ENCODE measurements at places on chromosomes 1 and 21. TPM values are rescaled to one million over a fixed set of nuclear protein-coding genes. Genes with fewer than 3 reads are reported as not detected.

RHBDL2 gene
- total RNA-seq: 2.3 TPM

NBPF11 gene
- 5.1 TPM for total RNA-seq

CHI3L2 gene
- total RNA-seq: 0.32 TPM

MFSD2A gene
- 4.3 TPM for total RNA-seq

LRRC38 gene
- total RNA-seq: not detected

TNN gene
- not detected for total RNA-seq

FCRL2 gene
- total RNA-seq: not detected

MATN1 gene
- not detected for total RNA-seq

FCER1G gene
- not detected for total RNA-seq

CLCA4 gene
- not detected for total RNA-seq

CHI3L1 gene
- not detected for total RNA-seq

DEPDC1 gene
- total RNA-seq: 14.9 TPM

TCHH gene
- 0.19 TPM for total RNA-seq

MROH9 gene
- not detected for total RNA-seq

SLC9C2 gene
- not detected for total RNA-seq

KCNJ6 gene
- 3.6 TPM for total RNA-seq

ATAD3B gene
- 2.5 TPM for total RNA-seq

BMP8B gene
- 5.2 TPM for total RNA-seq

KLF17 gene
- total RNA-seq: 0.27 TPM

LRRC71 gene
- 0.24 TPM for total RNA-seq

FNDC5 gene
- total RNA-seq: 0.23 TPM

A3GALT2 gene
- not detected for total RNA-seq

DENND2C gene
- total RNA-seq: 0.52 TPM

LCE3D gene
- total RNA-seq: 1.8 TPM

FCAMR gene
- not detected for total RNA-seq

PADI3 gene
- 1.4 TPM for total RNA-seq

LCE2A gene
- total RNA-seq: not detected

AMY2A gene
- not detected for total RNA-seq

SPATA45 gene
- total RNA-seq: not detected

AADACL4 gene
- total RNA-seq: not detected

HCRTR1 gene
- total RNA-seq: not detected

MRPS15 gene
- total RNA-seq: 80.9 TPM

L1TD1 gene
- total RNA-seq: not detected

SLAMF1 gene
- not detected for total RNA-seq

HMGN1 gene
- 193 TPM for total RNA-seq

GPR3 gene
- total RNA-seq: 1.7 TPM

MYCL gene
- 0.62 TPM for total RNA-seq

DNALI1 gene
- total RNA-seq: not detected

FAM72D gene
- total RNA-seq: 6.9 TPM

LIN28A gene
- not detected for total RNA-seq

RNF207 gene
- total RNA-seq: 9.8 TPM

KRTAP13-2 gene
- not detected for total RNA-seq

SEMA4A gene
- 0.42 TPM for total RNA-seq

RIMS3 gene
- 1.2 TPM for total RNA-seq

FCGR1A gene
- total RNA-seq: not detected

ADORA3 gene
- total RNA-seq: not detected

C1orf210 gene
- total RNA-seq: not detected

Measured in A549 treated with ZK216348 at 1 μM for 4 hours (cell line).